ENCODE measurements at places on chromosomes 5 and 9.
A peak's percentile ranks its signal among the peaks of the same experiment; 100 is the strongest.

DNA sequence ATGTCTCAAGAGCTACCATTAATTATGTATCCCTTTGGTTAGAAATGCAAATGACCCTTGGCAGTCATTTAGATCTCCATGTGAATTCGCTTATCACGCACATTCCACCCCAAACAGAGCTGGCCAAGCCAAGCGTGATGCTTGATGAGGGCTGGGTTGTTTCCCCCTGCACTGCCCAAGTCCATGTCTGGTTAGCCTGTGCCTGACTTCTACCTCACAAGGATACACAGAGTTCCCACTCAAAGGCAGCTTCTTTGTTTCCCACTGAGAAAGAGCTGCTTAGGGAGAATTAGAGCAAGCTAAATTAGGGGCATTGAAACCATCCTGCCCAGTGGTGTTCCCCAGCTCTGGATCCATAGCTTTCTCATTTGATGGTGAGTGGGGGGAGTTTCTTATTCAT is 87.2 kb downstream of the FSTL4 start:
- DNase-seq: no peak

GRCh38 chr5:9337928-9338595 is 207.8 kb downstream of the SEMA5A start:
- no peak for DNase-seq

- no peak for DNase-seq
Observed at GRCh38 chr9:95479330-95479729, 37.4 kb downstream of the PTCH1 start.

GRCh38 chr9:36762958-36763357 is 190.3 kb downstream of the MELK start:
- no peak for DNase-seq

DNA sequence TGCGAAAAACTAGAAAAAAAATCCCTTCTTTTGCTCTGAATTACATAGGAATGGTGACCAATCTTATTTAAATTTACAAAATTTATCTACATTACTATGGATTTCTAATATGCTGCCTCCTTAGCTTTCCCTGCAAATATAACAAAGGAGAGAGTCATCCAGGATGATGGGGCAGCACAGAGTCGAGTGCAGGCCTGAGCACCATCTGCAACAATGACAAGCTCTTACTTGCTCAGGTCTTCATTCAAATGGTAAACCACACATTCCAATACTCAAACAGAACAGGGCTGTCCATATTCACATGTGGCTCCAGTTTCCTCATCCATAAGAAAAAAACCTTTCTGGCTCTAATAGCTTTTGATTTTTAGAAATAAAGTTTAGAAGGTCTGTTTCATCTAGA is 33.5 kb upstream of the ZNF354B start:
- DNase-seq: no peak

DNA sequence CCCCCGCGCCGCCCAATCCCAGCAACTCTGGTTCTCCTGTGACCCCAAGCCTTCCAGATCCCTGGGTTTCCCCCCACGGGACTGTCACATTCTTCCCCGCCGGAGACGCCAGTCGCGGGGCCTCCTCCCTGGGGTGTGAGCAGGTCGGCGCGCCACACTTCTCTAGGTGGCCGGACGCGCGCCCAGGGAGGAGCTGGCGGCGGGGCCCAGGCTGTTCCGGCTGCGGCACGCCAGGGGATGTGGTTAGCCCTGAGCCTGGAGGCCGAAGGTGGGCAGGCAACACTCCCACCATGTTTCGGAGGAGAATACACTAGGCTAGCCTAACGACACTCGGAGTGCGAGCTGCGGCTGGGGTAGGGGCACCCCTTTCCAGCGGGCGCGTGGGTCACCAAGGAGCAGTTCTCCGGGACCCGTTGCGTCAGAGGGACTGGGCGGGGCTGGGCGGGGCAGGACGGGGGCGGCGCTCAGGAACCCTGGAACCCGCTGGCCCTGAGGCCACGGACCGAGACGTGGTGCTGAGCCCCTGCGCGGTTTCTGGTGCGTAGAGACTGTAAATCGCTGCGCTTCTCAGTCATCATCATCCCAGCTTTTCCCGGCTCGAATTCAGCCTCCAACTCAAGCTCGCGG is at the start of gene SLC27A6:
TSS of gene SLC27A6 (plus strand) at position 478 of the 627 bp plus-strand sequence. CDS start 650 bp downstream, outside the sequence.
- DNase-seq: no peak

GRCh38 chr5:126483156-126483555 is 59.9 kb downstream of the GRAMD2B start:
- DNase-seq: no peak

- no peak for DNase-seq
Observed at GRCh38 chr9:126406075-126406667, 79.5 kb downstream of the MVB12B start.

DNA sequence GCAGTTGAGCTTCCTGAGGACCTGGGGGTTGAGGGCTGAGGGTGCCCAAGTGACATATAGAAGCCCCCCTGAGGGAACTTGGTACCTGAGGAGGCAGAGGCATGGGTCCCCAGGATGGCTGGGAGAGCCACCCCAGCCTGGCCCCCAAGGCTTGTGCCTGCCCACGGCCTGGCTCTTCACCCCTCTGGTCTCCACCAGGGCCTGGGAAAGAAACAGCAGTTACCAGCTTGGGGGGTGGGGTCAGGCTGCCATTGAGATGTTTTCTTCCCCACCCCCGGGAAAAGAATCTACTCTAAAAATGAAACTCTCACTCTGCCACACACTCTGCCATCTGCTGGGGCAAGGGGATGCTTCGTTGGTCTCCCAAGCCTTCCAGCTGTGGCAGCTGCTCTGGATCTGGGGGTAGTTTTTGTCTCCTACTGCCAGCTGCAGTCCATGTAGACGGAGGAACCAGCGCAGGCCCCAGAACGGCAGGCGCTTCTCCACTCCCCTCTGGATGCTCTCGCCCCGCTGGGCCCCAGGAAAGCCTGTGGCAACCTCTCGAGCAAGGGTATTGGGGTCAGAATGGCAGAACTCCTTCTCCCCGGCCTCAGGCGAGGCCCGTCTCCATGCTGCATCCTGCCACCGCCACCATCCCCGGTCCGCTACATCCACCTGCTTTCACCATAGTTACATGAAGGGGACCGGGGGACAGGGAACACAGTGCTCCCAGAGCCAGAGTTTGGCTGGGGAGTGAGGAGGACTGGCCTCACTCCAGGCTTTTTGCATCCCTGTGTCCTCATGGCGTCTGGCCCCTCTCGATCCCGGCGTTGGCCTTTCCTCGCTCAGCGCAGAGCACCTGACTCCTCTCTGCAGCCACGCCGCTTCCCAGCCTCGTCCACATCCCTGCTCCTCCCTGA is 123.5 kb downstream of the DAB2IP start:
- DNase-seq: no peak

GRCh38 chr5:72584466-72584865 is 77.3 kb upstream of the ZNF366 start:
- DNase-seq: no peak

DNA sequence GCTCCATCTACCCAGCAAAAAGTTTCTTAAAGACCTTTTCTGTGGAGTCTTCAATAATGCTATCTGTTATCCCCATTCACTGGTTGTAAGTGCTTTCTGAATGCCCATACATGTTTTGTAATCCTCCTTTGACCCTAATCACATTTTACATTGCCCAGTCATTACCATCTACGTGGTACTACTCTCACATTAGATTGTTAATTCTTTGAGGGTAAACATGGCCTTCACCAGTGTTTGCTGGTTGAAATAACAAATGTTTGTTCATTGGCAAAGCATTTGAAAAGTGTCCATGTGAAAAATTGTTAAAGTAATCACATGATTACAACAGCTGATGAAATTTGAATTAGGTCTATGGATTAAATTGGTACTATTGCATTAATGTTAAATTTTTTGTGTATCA is 31.8 kb downstream of the MEGF10 start:
- no peak for DNase-seq

DNA sequence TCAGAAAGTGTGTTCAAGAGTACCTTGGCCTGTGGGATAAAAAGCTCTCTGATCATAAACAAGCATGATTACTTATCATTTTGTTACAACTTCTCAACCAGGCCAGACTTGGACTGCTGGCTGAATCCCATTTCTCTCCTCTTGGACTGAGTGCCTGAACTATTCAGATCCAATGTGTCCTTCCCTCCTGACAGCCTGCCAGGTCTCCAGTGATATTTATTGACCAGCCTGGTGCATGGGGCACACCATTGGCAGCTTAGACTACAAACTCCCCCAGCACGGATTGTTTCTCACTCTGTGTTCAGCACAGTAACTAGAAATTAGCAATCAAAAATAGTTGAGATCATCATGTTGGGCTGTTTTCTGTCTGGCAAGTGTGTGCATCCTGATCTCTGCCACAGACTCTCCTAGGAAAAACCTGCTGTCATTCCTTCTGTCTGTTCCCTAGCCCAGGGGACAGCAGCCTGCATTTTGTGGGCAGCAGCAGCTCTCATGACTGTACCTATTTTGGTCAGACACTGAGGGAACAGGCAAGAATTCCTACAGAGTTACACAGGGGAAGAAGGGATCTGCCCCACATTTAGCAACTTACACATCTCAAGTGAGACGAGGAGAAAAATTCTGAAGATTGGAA is 348.1 kb downstream of the ADAMTS6 start:
- no peak for DNase-seq

DNA sequence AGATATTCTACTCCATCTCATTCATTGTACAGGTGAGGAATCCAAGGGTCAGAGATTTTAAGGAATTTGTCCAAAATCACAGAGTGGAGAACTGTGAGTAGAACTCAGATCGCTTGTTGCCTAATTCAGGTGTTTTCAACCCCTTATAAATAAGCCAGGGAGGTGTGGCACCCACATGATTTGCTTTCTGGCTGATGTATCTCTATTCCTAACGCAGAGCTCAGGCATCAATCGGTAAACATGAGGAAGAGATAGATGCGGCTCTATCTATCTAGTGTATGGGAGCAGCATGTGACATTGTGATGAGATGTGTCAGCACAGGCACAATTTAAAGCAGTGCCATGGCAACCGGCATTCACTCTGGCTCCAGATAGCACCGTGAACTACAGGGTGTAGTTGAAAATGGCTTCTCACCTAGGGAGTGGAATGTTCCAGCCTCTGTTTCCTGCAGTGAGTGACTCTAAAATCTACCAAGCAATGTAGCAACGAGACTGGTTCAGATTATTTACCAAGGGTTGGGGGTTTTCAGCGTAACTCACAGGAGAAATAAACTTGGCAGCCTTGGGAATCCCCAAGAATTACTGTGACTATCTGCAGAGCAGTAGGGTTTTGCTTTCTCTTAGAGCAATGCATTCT is 53.4 kb upstream of the SUB1 start:
- no peak for DNase-seq

DNA sequence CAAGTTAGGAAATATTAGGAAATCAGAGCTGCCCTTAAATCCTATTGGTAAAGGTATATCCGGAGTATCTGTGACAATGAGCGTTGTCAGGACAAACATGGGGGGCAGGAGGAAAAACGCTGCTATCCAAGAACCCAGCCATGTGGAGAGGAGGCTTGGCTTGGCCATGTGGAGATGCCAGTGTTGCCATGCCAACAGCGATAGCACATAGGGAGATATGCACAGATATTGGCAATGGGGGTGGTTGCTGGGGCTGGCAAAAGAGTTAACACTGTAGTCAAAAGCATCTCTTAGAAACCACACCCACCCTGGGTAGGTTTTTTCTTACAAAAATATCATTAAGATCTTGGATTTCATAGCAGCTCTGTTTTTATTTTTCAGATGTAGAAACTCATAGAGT is 106.4 kb upstream of the ASTN2 start:
- no peak for DNase-seq

- no peak for DNase-seq
Observed at GRCh38 chr9:36900856-36901220, 133.2 kb downstream of the PAX5 start.

- no peak for DNase-seq
Observed at GRCh38 chr5:80067016-80067415, 31.9 kb downstream of the THBS4 start.

DNA sequence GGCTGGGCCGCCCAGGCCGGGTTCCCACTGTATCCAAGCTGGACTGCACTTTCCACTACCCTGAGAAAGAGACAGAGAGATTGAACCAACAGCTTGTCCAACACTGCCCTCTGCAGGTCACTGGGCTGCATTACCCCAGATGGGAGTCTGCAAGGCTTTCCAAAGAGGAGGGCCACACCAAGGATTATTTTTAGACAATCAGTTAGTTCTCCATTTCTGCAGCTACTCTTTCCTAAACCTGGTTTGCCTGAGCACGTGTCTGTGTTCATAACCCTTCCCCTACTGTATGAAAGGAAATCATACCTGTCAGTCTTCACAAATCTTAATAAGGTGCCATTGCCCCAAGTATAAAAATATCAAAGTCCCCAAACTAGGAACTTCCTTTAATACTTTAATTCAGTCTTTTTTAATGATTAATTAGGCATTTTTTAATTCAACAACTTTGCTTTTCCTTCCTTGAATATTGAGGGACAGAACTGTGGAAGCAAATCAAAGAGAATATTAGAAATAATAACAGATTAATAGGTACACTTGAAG is 13.4 kb upstream of the FGF1 start:
- DNase-seq: peak; percentile 74

DNA sequence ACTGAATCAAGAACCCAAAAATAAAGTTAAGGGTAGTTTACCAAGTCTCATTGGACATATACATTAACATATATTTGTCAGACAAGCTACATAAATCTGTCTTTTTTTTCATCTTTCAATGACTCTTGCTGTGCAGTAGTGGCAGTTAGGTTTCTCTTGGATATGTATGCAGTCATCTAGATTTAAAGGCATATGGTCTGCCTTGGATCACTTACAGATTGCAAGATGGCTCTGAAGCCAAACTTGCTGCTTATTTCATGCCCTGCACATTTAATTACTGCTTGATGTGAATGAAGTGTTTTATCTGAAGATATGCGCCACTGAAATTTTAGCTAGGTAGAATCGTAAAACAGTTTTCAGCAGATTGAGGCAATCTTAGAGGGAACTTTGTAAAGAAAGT is 18.6 kb upstream of the MAN2A1 start:
- no peak for DNase-seq

DNA sequence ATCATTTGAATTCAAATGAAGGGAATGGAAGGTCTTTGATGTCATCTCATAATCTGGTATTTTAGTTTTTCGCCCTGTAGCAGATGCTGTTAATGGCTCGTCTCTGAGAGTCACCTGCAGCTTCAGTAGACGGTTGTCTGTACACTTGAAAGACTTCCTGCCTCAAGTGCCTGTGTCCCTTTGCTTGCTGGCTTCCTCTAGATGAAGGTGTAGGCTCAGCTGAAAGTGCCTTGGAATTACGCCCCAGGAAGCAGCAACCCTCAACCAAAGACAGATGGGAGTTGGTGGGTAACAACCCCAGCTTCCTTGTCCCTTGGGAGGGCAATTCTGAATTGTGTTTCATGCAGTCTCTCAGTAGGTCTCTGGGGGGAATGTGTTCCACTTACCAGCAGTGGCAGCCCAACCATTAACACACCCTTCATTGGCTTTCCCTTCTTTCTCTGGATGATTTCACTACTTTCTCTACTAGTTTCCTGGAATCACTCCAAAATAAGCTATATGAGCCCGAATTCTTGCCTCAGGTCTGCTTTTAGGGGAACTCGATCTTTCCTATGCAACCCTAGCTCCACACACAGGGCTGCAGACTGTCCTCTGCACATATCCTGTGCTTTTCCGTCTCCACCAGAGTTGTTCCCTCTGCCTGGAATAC is 395.6 kb downstream of the DMAC1 start:
- DNase-seq: no peak

Data from activated T-cell treated with anti-CD3 and anti-CD28 coated beads for 24 hours (primary cell).